Astrocyte of the cerebellum (primary cell): ENCODE measurements at places on chromosomes 2 and 18.

DNA sequence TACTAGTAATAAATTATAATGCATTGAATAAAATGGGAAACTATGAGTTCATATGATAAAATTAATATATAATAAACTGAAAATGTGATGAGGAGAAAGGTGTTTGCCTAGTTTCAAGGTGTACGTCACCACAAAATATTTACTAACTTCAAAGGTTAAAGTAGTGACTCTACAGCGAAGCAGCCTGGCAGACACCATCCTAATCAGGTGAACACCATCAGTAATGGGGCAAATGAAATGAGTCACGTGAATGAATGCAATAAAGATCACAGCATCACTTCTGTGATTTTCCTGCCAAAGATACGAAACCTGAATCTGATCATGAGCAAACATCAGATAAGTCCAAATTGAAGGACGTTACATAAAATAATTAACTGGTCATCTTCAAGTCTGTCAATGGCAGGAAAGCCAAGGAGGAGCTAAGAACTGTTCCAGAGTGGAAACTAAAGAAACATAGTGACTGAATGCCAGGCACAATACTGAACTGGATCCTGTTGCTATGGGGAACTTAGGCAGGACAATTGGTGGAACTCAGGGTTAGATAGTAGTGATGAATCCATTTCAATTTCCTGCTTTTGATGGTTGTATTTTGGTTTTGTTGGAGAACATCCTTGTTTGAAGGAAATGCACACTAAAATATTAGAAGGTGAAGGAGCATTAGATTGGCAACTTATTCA is 12.1 kb upstream of the NOSTRIN start:
- no peak for DNase-seq

- peak; percentile 34 for DNase-seq
Measured at GRCh38 chr2:164205347-164205746, 415.9 kb downstream of the GRB14 start.

- DNase-seq, result no peak
Measured at GRCh38 chr18:58091099-58091611, 47.1 kb downstream of the NEDD4L start.

- DNase-seq, result no peak
Measured at GRCh38 chr18:37662546-37663339, 97.1 kb upstream of the CELF4 start.

- DNase-seq, result no peak
Measured at GRCh38 chr2:23231865-23232264, 153.1 kb upstream of the KLHL29 start.

DNA sequence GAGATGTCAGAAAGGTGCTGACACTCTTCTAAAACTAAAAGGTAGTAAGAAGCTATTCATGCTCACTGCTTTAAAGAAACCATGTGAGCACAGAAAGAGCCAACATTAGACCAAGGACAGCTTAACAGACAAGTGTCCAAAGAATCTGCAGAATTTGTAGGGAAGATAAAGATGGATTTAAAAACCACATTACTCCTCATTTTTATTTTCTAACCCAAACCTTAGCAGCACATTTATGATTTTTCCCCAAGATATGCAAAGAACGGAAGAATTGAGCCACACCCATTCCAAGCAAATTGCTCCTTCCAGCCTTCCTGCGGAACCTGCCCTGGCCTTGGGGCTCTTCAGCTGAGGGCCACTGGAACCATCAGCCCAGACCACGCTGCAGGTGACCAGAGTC is 26.9 kb downstream of the MBP start:
- DNase-seq, result no peak

DNA sequence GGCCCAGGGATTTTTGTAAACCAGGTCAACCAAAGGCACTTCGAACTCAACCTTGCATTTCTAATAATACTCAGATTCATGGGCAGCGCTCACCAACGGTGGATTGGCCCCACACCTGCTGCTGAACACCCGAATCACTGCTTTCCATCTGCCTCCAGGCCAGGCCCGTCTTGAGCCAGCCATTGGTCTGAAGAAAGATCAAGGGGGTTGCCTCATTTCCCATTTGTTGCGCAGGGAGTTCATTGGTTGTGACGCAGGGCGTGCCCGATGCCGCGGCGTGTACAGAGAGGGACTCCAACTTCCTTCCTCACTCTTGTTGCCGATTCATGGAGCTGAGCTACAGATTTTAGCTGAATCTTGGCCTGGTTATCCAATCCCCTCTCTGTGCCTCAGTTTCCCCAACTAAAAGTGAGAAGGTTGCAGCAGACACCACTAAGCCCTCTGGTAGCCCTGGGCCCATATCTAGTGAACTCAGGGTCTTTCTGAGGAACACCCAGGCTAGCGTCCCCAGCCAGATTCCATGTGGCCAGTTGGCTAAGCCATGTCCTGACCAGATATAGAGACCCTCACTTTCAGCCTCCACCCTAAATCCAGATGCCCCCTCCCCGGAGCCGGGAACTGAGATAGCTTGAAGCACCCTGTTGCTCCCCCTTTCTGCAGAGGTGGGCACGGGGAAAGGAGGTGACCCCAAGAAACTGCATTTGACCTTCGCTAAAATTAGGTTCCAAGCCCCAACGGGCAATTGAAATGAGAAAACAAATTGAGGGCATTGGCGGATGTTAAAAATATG is 60.9 kb upstream of the HPCAL1 start:
- no peak for DNase-seq

GRCh38 chr2:45910473-45911060 is 259.1 kb downstream of the PRKCE start:
- no peak for DNase-seq

DNA sequence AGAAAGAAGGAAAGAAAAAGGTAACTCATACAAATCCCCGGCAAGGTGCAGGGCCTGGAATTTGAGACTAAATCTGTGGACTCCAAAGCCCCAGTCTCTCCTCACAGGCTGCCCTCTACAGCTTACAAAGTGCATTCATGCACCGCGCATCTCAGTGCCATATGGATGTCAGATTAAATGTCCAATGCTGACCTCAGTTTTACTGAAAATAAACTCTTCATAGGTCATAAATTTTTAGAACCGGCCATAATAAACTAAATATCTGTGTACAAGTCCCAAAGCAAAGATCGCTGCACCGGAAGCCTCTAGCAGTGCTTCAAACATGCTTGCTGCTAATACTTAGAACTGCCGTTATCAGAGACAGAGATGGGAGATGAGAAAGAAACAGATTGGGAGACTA is 17.7 kb downstream of the ST6GAL2 start:
- no peak for DNase-seq

- no peak for DNase-seq
Measured at GRCh38 chr2:54629914-54630857, 93.3 kb upstream of the EML6 start.
